ENCODE measurements at places on chromosomes 4 and X. TPM values are rescaled to one million over a fixed set of nuclear protein-coding genes. Genes with fewer than 3 reads are reported as not detected.

STOX2 gene
- total RNA-seq = 0.81 TPM

- no peak for DNase-seq
Observed at GRCh38 chrX:51779306-51779705, 36.1 kb downstream of the GSPT2 start.

DNA sequence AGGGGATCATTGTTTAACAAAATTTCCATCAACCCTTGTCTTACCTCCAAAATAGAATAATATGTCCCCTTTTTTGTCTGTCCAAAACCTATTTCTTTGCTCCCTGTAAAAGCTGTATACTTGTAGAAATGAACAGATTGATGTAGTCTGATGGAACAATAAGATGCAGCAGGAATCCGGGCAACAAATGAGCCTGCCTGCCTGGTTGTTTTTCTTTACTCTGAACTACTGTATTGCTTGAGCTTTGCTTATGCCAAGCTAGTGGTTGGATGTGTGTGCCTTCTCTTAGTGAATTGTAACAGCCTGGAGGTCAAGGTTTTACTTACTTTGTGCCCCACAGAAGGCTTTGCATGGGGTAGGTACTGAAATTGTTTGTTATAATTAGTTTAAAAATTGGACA, 116.2 kb upstream of the TLL1 start:
- no peak for DNase-seq

- peak; percentile 14 for DNase-seq
Observed at GRCh38 chr4:125316401-125316790, 1.6 kb downstream of the FAT4 start.

- DNase-seq = no peak
Observed at GRCh38 chr4:55103224-55103623, 22.2 kb downstream of the KDR start.

DNA sequence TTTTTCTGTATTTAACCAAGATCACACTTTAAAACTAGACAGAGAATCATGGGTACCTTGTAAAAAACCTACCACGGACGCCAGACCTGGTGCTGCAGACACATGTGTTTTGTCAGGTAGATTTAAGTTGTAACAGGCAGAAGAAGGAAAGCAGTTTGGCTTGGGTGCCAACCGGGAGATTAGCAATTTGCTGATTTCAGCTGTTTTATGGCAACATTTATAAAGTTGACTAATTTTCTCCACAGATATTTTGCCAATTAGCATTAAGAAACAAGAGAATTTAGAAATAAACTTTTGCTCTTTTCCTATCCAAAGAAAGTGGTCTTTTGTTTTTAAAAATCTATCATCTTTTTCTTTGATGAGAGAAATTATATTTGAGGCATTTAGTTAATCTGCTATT, 76.3 kb upstream of the STOX2 start:
- no peak for DNase-seq

GRCh38 chr4:15868826-15869413, 69.6 kb downstream of the FGFBP1 start:
- no peak for DNase-seq

- DNase-seq = no peak
Observed at GRCh38 chrX:29726811-29727210, 488.6 kb upstream of the MAGEB2 start.

DNA sequence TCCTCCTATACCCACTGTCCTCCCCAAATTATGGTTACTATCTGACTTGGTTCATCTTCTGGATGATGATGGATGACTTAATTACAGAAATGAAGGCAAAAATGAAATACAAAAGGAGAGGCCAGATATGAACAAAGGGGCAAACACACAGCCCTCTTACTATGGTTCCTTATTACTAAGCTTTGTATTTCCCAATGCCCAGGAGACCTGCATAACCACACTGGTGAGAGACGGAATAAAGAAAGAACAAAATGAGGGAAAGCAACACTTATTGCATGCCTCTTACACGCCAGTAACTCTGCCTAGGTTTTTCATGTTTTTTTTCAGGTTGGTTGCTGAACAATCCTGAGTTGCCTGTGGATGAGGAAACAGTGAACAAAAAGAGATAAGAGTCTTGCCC, 120.5 kb downstream of the SLC10A7 start:
- no peak for DNase-seq

GRCh38 chr4:167028976-167029375, 205.3 kb downstream of the SPOCK3 start:
- no peak for DNase-seq

Data from hematopoietic multipotent progenitor cell (in vitro differentiated cells).